ENCODE measurements at places on chromosomes 6 and 20.

- no peak for DNase-seq
Observed at GRCh38 chr6:111192911-111193555, 105.7 kb downstream of the SLC16A10 start.

- DNase-seq: no peak
Observed at GRCh38 chr6:5998711-5999687, 7.7 kb downstream of the NRN1 start.

DNA sequence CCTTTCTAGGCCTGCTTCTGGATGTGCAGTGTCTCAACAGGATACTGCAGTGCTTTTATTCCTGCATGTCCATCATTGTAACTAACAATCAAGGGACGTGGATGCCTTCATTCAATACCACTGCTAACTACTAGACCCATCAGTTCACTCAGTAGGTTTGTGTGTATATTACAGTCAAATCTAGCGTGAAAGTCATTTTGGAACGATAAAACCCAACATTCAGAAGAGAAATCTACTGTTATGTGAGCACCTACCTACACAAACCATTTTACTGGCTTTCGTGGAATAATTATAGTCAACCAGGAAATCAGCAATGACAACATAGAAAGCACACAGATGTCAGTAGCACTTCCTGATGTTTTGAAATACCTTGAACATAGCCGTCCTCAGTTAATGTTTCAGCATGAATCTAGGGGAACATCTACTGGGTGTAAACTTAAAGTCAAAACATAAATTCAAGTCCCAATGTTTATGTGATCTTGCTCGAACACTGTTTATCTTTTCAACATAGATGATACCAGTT, 270.6 kb downstream of the FARS2 start:
- DNase-seq: no peak

DNA sequence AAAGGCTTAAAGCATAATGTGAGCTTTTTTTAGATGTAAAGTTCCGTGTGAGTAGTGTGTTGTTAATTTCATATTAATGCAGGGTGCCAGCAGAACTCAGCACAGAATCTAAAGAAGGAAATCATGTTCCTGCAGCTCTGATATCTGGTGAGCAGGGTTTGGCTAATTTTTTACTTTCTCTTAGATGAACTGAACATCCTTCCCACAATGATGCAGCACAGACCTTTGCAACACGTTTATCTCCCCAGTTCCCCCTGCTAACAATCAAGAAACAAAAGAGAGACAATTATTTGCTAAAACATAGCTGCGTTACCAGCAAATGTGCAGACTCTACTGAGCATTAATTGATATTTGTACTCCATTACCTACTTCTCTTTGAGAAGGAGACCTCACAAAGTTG, 39.1 kb upstream of the ATXN1 start:
- no peak for DNase-seq

- DNase-seq: no peak
Observed at GRCh38 chr6:84151669-84152068, 75.8 kb downstream of the CEP162 start.

DNA sequence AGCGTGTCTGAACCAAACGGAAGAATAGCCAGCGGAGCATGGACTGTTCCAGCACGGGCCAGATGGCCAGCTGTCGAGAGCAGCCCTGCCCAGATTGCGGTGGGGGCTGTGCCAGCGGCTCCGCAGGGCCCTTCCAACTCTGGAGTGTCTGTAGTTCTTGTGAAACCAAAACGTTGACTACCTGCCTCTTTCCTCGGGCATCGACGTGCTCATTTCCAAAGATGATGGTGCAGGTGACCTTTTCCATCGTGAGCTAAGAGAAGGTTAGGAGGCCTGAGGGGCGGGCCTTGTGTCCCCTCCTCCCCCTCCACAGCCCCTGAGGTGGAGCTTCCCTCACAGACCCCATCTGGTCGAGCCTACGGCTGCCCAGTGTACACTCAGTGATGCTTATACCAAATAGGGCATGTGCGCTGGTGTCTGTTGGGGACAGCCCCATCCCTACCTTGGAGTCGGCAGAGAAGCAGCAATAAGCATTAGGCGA, 12.9 kb upstream of the C20orf144 start:
- no peak for DNase-seq

GRCh38 chr6:67775333-67775732, 859.7 kb upstream of the ADGRB3 start:
- no peak for DNase-seq

GRCh38 chr6:131894493-131895424, 56.4 kb downstream of the CCN2 start:
- DNase-seq: no peak

- DNase-seq: peak; percentile 76
Observed at GRCh38 chr20:31573555-31574321, 31.4 kb upstream of the ID1 start.

DNA sequence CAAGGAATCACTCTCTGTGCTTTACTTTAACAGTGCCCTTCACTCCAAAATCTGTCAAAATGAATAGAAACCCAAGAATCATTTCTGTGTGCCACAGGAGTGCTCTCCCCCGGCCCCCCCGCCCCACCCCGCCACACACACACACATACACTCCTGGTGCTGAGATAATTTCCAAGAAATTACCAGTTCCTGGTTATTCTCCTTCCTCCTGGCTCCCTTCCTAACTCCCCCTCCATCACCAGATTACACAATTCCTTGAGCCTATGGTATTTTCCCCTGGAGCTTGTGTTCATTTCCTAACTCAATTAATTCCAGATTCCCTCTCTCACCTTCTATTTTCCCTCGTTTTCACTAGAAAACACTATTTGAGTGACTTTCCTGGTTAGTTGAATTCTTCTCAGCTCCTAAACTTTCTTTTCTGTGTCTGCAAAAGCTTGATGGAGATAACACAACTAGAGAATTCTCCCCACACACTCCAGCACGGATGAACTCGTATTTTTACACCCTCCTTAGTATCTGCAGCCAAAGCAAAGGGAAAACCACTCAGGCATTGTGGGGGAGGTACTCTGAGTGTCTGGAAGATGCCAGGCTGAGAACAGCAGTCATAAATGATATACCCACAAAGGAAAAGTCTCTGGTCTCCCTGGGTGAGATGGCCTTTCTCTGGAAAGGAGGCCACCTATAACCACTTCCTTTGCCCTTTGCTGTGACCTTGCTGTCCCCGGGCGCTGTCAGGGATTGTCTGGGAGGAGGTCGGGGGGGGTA, 1.9 kb upstream of the SLC24A3 start:
- DNase-seq: no peak

GRCh38 chr20:43167615-43168014, 22.1 kb downstream of the PTPRT start:
- DNase-seq: no peak

GRCh38 chr20:1888796-1889463, 6.3 kb upstream of the SIRPA start:
- DNase-seq: no peak

- DNase-seq: no peak
Observed at GRCh38 chr6:79410806-79411205, 126.4 kb downstream of the LCA5 start.

DNA sequence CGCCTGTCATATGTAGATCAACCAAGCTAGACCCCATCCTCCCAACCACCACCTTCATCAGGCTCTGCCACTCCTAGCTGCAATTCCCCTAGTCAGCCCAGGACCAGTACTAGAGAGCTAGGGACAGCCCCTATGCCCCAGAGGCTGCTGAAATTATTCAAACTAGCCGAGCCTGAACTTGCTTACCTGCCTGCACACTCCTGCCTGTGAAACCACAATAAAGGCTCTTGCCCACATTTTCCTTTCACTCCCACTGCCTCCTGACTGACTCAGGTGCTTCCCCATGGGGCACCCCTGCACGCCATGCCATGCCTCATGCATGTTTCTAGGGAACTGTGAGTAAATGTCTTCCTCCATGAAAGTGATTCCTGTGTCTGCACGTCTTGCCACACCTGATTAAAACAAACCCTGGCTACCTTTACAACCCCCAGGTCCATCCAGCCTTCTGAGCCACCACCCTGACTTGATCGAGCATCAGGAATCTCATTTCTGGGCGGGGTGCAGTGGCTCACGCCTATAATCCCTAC, 66.5 kb upstream of the IER3 start:
- no peak for DNase-seq

DNA sequence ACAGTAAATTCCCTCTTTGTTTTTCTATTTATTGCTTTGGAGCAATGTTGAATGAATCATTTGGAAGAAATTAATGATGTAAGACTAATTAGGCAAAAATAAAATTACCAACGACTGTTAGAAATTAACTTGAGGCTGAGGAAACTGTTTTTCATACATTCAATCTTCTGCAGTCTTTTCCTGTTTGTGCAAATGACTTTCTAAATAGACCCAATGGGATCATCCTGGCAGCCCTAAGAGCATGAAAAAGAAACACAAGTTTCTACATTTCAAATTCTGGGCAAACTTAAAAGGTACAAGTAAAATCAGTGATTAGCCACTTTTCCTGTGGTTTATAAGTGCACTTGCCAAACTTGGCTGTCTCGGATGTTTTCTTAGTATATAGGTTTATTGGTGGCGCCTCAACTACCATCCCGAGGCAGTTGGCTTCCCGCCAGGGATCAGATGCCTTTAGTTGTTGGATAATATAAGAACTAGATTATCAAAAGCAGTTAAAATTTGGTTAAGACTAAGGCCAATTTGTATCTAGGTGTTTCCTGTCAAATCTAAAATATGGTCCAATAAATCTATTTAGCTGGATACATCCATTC, 181.2 kb downstream of the ISM1 start:
- no peak for DNase-seq

DNA sequence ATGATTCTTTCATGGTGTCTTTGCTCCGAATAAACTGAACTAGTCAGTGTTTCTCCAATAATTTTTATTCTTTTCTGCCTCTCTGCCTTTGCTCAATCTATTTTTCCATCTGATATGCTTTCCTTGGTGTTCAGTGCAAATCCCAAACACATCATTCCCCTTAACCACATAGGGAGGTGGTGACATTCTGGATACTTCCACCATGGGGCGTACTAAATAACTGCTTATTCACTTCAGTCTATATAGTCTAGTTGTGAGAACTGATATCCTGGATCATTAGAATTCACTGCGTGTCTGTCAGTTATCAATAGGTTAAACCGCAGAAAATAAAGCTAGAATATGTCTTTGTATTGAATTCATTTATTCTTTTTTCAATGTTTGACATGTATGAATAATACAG, 83.1 kb downstream of the KCNQ5 start:
- no peak for DNase-seq
